ENCODE measurements at places on chromosomes 6 and 20.

DNA sequence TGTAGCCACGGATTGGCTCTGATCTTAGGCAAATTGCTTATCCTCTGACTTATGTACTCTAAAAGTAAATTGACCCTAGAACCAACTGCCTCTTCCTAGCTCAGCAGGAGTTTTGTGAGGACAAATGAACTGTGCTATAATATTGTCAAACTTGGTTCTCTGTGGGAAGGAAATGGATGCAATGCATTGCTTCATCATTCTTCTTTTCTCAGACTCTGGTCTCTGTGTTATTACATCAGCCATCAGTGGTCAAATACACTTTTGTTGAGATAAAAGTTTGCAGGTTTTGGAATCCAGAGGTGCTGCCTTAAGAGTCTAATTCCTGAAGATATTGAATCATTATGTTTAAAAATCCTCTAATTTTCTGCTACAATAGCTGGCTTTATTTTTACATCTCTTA lies 64.9 kb downstream of the SLC24A3 start:
- no peak for DNase-seq

DNA sequence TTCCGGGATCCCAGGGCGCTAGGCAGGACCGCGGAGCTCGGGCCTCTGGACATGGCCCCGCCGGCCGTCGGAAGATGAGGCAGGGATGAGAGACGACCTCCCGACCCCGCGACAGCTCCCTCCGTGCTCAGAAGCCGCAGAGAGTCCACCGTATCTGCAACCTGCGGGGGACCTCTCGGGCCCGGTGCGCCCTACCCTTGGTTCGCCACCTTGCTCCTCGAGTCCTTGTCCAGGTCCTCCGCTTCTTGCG lies 301 bp downstream of the PPP1R3D start:
- peak; percentile 8 for DNase-seq

GRCh38 chr6:92468066-92468465 lies 951.3 kb downstream of the EPHA7 start:
- DNase-seq: no peak

DNA sequence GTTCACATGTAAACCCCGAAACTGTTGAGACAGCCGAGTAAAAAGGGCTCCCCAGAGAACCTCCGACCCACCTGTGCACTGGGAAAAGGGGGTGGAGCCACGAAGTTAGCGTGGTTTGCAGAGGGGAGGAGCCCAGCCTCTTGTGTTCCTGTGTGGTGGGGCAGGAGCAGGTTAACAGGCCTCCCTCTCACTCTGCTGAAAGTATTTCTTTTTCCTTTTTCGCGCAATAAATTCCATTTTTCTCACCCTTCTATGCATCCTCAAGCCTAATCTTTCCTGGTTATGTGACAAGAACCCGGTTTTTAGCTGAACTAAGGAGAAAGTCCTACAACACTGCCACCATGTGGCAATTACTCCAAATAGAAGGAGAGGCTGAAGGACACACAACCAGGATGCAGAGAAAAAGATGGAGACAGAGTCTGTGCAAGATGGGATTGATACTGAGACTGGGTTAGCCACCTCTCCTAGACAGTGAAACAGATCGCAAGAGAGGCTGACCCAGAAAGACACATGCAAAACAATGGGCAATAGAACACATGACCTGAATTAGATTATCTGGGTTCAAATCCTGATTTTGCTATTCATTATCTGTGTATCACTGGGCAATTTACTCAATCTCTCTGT lies 168.7 kb upstream of the PRSS16 start:
- peak; percentile 16 for DNase-seq

DNA sequence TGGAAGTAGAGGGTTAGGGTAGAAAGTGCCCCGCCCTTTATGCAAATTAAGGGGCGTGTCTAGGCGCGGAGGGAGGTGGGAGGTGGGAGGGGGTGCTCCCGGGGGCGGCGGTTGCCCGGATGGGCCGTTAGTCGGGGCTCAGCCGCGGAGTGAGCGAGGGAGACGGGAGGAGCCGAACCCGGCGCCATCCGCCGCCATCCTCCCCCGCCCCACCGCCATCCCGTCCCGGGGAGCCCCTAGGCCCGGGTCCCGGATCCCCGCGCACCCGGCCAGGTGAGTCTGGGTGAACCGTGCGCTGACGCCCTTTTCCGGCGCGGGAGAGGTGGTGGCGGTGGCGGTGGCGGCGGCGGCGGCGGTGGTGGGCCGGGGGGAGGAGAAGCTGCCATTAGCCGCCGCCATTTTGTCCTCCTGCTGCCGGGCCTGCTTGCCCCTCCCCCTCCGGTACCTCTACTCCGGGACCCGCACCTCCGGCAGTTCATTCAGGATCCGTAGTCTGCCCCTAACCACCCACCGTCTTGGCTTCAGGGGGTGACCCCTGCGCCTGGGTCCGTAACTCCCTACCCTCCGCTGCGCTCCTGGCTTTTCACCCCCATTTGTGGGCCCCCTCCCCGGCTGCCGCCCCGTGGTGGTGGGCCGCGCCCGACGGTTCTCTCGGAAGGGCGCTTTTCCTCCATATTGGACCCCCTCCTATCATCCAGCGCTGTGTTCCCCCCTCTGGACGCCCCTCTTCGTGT lies at the start of gene PRRC2A:
TSS of gene PRRC2A (plus strand) at position 130 of the 734 bp plus-strand sequence. CDS start 2,075 bp downstream, outside the sequence.
- DNase-seq: peak; percentile 91

DNA sequence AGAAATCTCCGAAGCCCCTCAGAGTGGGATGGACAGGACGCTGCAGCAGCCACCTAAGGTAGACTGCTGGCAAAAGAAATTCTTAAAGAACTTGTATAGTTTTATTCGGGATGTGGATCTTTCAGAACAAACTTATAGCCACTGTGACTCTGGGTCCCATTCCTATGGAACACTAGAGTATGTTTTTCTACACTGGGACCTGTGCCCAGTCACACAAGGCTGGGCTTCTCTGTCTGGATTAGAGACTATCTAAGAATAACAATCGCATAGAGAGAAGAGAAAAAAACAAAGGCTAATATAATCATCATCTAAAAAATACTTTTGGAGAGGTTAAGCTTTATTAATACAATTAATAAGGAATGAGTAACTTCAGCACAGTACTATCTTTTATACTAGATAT lies 28.9 kb downstream of the RMND1 start:
- DNase-seq: no peak

GRCh38 chr6:14775528-14775927 lies 470.3 kb upstream of the JARID2 start:
- no peak for DNase-seq

GRCh38 chr6:111601886-111602285 lies 3.8 kb downstream of the TRAF3IP2 start:
- DNase-seq: no peak

DNA sequence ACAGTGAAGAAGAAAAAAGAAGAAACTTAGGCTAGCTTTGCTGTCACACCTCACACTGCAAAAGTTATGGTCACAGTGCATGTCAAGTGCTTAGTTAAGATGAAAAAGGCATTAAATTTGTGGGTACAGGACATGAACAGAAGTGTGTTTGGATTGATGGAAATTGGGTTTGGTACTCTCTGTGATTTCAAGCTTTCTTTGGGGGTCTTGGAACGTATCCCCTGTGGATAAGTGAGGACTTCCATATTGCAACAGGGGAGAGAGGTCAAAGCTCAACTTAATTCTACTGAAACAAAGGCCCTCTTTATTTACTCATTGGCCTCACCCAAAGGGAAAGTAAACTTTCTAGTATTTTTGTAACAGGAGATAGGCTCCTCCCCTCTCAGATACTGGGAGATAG lies 138.3 kb upstream of the FUT9 start:
- DNase-seq: no peak

Data from T-helper 1 cell (primary cell).